ENCODE measurements at places on chromosomes 2 and 18. TPM values are rescaled to one million over a fixed set of nuclear protein-coding genes. Genes with fewer than 3 reads are reported as not detected.

DNA sequence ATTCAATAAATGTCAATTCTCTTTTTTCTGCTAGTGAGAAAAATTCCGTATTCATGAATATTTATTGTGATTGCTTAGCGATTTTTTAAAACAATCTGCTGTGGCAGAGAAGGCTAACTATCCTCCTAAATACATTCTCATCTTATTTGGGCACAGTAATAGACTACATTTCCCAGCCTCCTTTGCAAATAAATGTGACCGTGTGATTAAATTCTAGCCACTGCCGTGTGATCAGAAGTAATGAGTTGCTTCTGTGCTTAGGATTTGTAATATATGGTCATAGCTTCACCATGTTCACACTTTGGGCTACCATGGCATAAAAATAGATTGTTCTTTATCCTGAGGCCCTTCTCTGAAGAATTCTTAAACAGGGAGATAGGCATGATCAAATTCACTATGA, 179.6 kb downstream of the FAM124B start:
- H3K4me3 ChIP-seq: no peak overlapping the region
- no peak overlapping the region for H3K27ac ChIP-seq
- no peak for DNase-seq
- no peaks in the 10 kb centered on the region for H3K36me3 ChIP-seq
- peaks cover 14% of the 10 kb centered on the region for H3K4me1 ChIP-seq
- H3K27me3 ChIP-seq: no peaks in the 10 kb centered on the region

- H3K4me1 ChIP-seq: no peaks in the 10 kb centered on the region
- no peak overlapping the region for H3K4me3 ChIP-seq
- H3K27me3 ChIP-seq: no peaks in the 10 kb centered on the region
Measured at GRCh38 chr2:40004336-40004735, 225.3 kb upstream of the THUMPD2 start.

DNA sequence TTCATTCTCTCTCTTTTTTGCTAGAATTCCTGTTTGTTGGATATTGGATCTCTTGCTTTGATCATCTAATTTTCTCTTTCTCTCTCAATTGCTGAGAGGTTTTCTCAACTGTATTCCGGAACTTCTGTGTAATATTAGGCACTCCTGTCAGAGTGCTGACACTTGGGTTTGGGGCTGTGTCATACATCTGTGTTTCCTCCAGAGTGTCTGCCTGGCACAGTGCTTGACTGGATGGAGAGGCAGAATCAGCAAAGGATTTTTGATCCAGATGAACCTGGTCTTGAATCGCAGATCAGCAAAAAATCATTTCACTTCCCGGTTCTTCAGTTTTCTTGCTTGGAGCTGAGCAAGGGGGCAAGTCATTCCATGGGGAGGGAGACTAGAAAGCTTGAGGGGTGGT, 87.7 kb upstream of the CXCR4 start:
- no peaks in the 10 kb centered on the region for H3K27me3 ChIP-seq
- no peaks in the 10 kb centered on the region for H3K36me3 ChIP-seq
- H3K4me1 ChIP-seq: no peaks in the 10 kb centered on the region
- no peak overlapping the region for H3K27ac ChIP-seq

- H3K36me3 ChIP-seq: no peaks in the 10 kb centered on the region
- H3K27me3 ChIP-seq: no peaks in the 10 kb centered on the region
- peaks cover 6% of the 10 kb centered on the region for H3K4me1 ChIP-seq
- no peak overlapping the region for H3K4me3 ChIP-seq
- H3K27ac ChIP-seq: no peak overlapping the region
- no peak for DNase-seq
Measured at GRCh38 chr2:70520825-70521224, 32.8 kb downstream of the TGFA start.

DNA sequence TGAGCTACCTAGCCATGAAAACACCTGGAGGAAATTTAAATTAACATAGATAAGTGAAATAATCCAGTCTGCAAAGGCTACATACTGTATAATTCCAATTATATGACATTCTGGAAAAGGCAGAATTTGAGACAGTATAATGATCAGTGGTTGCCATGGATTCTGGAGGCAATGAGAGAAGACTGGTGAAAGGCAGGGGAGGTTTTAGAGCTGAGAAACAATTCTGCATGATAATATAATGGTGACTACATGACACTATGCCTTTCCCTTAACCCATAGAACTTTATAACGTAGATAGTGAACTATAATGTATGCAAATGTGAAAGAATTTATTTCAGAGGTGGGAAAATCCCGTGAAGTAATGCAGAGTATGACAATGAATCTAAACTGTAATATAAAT, 749.3 kb downstream of the TRIB2 start:
- H3K27me3 ChIP-seq: no peaks in the 10 kb centered on the region
- H3K4me3 ChIP-seq: no peak overlapping the region
- no peaks in the 10 kb centered on the region for H3K4me1 ChIP-seq
- DNase-seq: no peak

- no peaks in the 10 kb centered on the region for H3K4me1 ChIP-seq
- H3K36me3 ChIP-seq: no peaks in the 10 kb centered on the region
- H3K4me3 ChIP-seq: no peak overlapping the region
- peak; percentile 95 for DNase-seq
Measured at GRCh38 chr2:26330114-26330549, 15.8 kb upstream of the SELENOI start.

DNA sequence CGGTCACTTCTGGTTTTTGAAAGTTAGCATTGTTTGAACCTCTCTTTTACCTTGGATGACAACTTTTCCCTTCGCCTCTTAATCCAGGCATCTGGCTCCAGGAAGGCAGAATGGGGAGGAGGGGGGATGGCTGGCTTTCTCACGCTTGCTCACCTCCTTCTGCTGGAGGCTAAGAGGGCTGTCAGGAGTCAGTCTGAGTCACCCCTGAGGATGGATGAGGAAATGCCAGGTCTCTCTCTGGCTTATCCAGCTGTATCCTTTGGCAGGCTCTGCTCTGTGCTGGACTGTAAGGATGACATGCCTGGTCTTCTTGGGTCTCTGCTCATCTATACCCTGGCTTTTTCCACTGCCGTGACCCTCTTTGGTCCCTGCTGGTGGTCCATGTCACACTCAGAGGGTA, 142.9 kb upstream of the GYPC start:
- H3K27me3 ChIP-seq: no peaks in the 10 kb centered on the region
- no peak for DNase-seq
- H3K27ac ChIP-seq: no peak overlapping the region
- no peaks in the 10 kb centered on the region for H3K36me3 ChIP-seq
- H3K4me3 ChIP-seq: no peak overlapping the region

- peaks cover 6% of the 10 kb centered on the region for H3K36me3 ChIP-seq
- peak within 1 kb of the TSS; percentile 24 for H3K27ac ChIP-seq
- DNase-seq: peak; percentile 96
Measured at GRCh38 chr2:98444436-98445176, at the start of gene INPP4A. TSS of gene INPP4A (plus strand) at chr2:98444858. CDS start at chr2:98520049, 75,191 bp downstream.

- peaks cover 65% of the 10 kb centered on the region for H3K36me3 ChIP-seq
- peak; percentile 94 for DNase-seq
- peaks cover 13% of the 10 kb centered on the region for H3K4me1 ChIP-seq
- peak overlapping the region; percentile 77 for H3K4me3 ChIP-seq
Measured at GRCh38 chr2:74374509-74375205, 5.5 kb downstream of the DCTN1 start.

DNA sequence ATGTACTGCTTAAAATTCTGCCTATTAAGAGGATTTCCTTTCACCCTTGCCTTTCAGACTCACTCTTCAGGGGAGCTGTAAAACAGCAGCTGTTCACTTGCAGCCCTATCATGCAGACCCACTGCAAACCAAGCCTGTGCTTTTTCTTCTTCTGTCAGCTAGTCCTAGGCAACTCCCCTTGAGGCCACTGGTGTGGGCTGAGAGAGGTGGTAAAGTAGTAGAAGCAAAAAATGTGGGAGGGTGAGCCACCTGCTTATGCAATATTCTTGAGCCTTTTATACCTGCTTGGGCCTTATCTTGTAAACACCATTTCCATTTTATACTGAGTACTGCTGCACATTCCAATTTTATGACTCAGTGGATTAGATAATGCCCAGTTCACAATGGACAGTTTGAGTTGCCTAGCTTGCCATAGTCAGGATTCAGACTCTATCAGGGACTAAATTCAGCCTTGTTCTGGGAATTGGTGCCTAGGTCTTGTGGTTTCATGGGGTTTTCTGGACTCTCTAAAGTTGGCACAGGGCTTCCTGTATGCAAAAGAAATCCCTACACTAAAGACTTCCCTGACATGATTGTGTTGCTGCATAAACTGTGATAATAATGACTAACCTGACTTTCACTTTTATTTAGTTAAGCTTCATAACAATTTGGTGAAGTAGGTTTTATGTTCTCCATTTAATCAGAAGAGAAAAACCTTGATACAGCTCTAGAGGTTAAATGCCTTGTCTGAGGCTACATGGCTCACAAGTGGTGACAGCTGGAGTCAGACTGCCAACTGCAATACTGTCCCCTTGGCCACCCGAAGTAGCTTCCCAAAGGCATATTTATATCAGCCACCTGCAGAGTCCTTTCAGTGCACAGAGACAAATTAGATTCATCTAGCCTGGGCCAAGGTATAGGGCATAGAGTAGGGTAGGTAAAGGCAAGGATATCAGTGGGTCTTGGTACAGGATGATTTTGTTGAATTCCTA, 47.4 kb upstream of the KDM3A start:
- no peak overlapping the region for H3K4me3 ChIP-seq
- H3K27ac ChIP-seq: no peak overlapping the region
- H3K36me3 ChIP-seq: no peaks in the 10 kb centered on the region
- DNase-seq: no peak

DNA sequence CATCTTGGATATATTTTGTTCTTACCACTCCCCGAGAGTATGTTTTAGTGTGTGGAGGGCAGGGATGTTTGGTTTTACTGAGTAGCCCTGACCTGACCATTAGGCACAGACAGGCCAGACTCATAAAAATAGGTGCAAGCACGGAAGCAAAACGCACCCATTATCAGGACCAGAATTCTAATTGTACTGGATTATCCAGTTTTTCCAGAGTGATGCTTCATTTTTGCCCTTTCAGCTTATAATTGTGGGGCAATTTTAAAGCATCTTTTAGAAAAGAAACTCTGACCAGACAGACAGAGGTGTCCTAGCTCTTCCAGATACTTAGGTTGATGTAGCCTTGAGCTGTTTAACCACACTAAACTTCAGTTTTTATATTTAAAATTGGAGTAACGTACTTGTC, 4.4 kb downstream of the NCOA1 start:
- no peak overlapping the region for H3K4me3 ChIP-seq
- H3K27ac ChIP-seq: no peak overlapping the region
- H3K4me1 ChIP-seq: peaks cover 2% of the 10 kb centered on the region

DNA sequence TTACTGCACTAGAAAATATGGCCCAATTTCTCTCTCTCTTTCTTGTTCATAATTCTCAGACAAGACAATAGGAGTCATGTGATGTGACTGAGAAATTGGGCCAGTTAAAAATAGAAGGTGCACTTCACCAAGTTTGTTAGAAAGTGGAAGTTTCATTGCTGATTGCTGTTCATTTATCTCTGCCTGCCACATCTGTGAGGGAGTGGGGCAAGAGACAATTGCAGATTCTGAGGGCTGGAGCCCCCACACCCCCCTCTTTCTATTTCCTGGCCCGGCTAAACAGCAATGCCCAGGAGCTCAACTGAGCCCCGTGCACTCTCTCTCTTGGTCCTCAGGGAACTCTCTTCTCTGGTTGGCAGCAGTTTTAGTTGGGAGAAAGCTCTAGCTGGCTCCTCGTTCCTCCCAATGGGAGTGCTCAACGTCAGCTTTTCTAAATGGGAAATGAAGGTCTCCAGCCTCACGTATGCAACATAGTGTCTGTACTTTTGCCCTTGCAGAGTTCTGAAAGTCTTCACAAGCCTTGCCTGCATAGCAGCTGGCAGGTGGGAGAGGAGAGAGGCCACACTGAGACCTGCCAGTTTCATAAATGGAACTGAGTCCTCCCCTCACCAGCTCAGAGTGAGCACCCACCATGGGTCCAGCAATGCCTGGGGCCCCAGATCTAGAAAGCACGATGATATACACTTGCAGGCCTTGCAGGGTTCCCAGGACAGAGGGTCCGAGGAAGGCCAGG, 115.7 kb downstream of the MYCN start:
- no peak for DNase-seq
- no peaks in the 10 kb centered on the region for H3K27me3 ChIP-seq
- no peak overlapping the region for H3K27ac ChIP-seq
- peaks cover 8% of the 10 kb centered on the region for H3K4me1 ChIP-seq

GRCh38 chr2:79640001-79640400, 127.2 kb downstream of the CTNNA2 start:
- H3K4me3 ChIP-seq: no peak overlapping the region
- no peaks in the 10 kb centered on the region for H3K27me3 ChIP-seq
- H3K36me3 ChIP-seq: no peaks in the 10 kb centered on the region
- DNase-seq: no peak
- no peak overlapping the region for H3K27ac ChIP-seq
- no peaks in the 10 kb centered on the region for H3K4me1 ChIP-seq

DNA sequence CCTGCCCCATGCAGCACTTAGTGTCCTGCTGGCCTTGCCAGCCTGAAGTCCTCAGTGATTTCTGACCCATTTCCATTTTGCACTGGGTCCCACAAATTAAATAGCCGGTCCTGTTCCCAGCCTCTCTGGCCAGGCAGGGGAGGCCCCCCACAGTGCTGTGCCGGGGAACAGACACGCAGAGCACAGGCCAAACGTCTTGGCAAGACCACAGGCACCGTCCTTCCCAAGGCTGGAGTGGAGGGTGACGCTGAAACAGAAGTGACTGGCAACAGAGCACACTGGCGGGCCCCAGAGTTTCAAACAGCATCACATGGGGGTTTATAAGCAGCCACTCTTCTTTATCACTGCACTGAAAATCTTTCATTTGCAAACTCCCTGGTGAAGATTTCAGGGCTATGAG, 52.2 kb downstream of the EDAR start:
- DNase-seq: no peak
- H3K27me3 ChIP-seq: no peaks in the 10 kb centered on the region
- no peaks in the 10 kb centered on the region for H3K4me1 ChIP-seq
- no peaks in the 10 kb centered on the region for H3K36me3 ChIP-seq
- peak overlapping the region; percentile 92 for H3K27ac ChIP-seq

GRCh38 chr2:238238766-238239542, 884 bp downstream of the HES6 start:
- H3K4me1 ChIP-seq: no peaks in the 10 kb centered on the region
- no peak overlapping the region for H3K27ac ChIP-seq
- no peak overlapping the region for H3K4me3 ChIP-seq

DNA sequence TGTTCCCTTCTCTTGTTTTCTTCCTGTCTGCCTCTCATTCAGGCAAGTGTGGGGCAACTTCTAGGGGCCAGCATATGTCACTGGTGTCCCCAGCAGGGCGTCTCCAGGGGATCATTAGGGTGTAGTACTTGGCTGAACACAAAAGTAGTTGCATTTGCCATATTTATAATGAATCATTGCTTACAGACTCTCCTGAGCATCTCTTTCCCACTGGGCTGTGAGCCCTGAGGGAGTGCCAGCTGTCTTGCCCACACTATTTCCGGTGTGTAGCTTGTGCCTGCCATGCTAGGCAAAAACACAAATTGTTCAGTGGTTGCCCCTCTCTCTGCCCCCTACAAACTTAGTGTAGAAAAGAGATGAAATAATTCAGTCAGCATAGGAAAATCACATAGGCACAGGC, 40.8 kb upstream of the SCLY start:
- H3K36me3 ChIP-seq: peaks cover 27% of the 10 kb centered on the region
- DNase-seq: no peak
- no peak overlapping the region for H3K4me3 ChIP-seq
- no peaks in the 10 kb centered on the region for H3K27me3 ChIP-seq

GRCh38 chr2:67037655-67038054, 359.5 kb upstream of the ETAA1 start:
- no peaks in the 10 kb centered on the region for H3K4me1 ChIP-seq
- H3K27me3 ChIP-seq: no peaks in the 10 kb centered on the region
- no peak for DNase-seq
- H3K27ac ChIP-seq: no peak overlapping the region
- no peak overlapping the region for H3K4me3 ChIP-seq
- no peaks in the 10 kb centered on the region for H3K36me3 ChIP-seq

Gene UGT1A4
- not detected for total RNA-seq

Gene EVA1A
- 2.2 TPM for total RNA-seq

Gene DHRS9
- not detected for total RNA-seq

Gene CRYBA2
- 1.3 TPM for total RNA-seq

Gene RFTN2
- total RNA-seq: 0.47 TPM

Gene PDCD1
- total RNA-seq: 0.17 TPM

Gene ANTXR1
- total RNA-seq: 34.7 TPM

All from endodermal cell (in vitro differentiated cells).